ENCODE measurements at places on chromosomes 2 and 18.

GRCh38 chr2:86623043-86623493 lies 597 bp downstream of the RNF103 start:
- peak; percentile 40 for DNase-seq

- DNase-seq, result no peak
Observed at GRCh38 chr2:39686456-39686855, 20.7 kb downstream of the TMEM178A start.

- DNase-seq, result no peak
Observed at GRCh38 chr2:125543968-125544514, 1111.9 kb upstream of the GYPC start.

- DNase-seq, result peak; percentile 13
Observed at GRCh38 chr2:46187112-46187618, 110.0 kb upstream of the EPAS1 start.

- DNase-seq, result no peak
Observed at GRCh38 chr2:44529448-44529847, 167.7 kb downstream of the CAMKMT start.

GRCh38 chr2:13651684-13652131 lies 935.0 kb downstream of the TRIB2 start:
- DNase-seq, result no peak

- no peak for DNase-seq
Observed at GRCh38 chr18:9403795-9404564, 69.4 kb downstream of the TWSG1 start.

GRCh38 chr2:101113441-101114267 lies 37.5 kb downstream of the TBC1D8 start:
- DNase-seq, result no peak

- no peak for DNase-seq
Observed at GRCh38 chr2:114031605-114032505, 142.0 kb downstream of the ACTR3 start.

GRCh38 chr18:35060122-35060815 lies 19.1 kb downstream of the MAPRE2 start:
- no peak for DNase-seq

DNA sequence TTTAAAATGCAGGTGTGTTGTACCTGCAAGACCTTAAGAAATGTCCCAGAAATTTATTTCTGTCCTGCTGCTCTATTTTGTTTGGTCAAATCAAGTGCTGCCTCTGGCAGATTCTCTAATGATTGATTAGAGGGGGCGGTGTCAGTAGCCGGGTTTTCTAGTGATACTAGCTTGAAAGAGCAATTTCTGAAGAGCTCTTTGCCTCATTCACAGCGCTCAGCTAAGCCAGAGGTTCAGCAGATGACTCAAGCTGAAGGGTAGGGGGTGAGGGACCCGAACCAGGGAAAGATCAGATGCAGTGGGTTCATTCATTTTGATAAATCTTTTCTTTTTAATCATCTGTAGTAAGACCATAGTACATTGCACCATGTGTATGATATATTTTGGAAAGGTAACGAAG lies 15.0 kb downstream of the ZBTB7C start:
- DNase-seq, result no peak

GRCh38 chr2:69811591-69811990 lies 17.9 kb upstream of the GMCL1 start:
- DNase-seq, result no peak

- no peak for DNase-seq
Observed at GRCh38 chr2:157322432-157322831, 3.2 kb downstream of the ERMN start.

DNA sequence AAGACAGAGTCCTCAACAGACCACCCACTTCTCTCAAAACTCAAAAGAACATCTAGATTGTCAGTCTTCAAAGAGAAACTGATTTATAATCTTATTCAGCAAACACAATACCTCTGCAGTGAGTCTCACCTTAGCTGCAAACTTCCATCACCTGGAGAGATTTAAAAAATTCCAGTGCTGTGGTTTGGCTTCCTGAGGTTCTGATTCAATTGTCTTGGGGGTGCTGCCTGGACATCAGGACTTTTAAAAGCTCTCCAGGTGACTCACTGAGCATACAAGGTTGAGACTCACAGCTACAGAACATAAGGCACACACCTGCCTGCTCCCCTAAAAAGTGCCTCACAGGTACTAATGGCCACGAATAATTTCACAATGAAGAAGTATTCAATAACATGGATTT lies 40.3 kb downstream of the RNF152 start:
- DNase-seq, result no peak

Data from stimulated activated naive CD4-positive, alpha-beta T cell treated with Interleukin-2 at 50 U/mL for 16 hours (primary cell).